ENCODE measurements at places on chromosomes 6 and 20.

DNA sequence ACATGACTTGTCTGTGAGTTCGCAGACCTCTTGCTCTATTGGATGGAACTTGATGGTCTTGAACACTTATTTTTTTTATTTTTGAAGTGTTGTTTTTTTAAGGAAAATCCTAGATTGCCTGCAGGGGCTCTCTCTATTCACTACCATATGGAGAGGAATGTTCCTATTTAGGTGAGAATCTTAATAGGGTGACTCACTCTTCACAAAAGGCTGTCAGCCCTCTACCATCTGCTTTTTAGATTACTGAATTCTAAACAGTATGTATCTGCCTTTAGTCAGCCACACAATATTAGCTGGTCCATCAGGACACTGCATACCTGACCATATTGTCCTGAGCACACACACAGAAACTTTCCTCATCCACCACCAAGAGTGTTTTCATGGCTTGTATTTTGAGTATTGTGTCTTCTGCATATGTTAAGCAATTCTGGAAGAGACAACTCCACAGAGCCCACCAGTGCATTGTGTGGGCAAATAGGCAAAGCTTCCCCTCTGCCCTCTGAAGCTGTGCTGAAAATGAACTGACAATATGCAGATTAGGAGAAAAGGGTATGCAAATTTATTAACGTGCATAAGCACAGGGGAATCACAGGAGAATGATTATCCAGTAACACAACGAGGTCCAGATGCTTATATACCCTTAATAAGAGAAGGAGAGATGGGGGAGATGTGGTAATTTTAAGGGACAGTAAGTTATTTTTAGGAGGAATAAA lies 6.6 kb upstream of the BTBD9 start:
- DNase-seq, result no peak

DNA sequence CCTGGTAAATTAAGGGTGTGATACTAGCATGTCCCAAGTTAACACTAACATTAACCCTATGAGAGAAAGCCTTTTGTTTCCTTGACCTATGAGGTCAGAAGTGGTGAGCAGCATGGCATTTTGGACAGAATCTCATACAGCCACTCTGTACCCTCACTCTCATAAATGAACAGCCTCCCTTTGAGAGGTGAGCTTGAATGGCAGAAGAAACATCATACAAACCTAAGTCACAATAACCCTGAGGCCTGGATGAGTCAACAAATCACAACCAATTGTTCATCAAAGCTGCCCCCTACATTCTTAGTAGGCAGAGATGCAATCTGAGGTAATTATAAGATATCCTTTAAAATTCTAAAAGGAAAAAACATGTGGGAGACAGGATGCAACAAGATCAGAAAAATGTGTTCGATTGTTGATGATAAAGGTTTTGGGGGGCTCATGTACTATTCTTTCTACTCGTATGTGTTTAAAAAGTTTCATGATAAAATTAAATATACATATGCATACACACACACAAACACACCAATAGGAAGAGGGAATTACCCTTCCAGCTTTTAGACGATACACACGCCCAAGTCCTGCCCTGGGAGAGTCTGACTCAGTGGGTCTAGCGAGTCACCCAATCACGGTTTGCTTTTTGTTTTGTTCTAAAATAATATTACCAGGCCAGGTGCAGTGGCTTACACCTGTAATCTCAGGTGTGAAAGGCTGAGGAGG lies 117.3 kb downstream of the ARHGAP18 start:
- DNase-seq, result no peak

DNA sequence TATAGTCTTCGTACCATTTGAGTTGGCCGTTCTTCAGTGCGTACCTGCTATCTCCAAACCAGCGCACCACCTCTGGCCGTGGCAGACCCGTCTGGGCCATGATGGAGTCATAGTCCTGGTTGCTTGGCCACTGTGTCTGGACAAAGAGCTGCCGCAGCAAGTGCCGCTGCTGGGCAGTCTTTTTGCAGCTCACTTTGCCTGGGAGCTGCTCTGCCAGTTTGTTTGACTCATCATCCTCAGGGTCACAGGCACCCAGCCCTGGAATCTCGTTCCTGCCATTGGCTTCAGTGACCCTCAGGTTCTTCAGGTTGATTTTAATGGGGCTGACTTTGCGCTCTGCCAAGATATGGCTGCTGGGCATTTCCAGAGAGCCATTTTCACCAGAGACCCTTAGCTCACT lies 65.1 kb downstream of the PLCG1 start:
- DNase-seq, result no peak

DNA sequence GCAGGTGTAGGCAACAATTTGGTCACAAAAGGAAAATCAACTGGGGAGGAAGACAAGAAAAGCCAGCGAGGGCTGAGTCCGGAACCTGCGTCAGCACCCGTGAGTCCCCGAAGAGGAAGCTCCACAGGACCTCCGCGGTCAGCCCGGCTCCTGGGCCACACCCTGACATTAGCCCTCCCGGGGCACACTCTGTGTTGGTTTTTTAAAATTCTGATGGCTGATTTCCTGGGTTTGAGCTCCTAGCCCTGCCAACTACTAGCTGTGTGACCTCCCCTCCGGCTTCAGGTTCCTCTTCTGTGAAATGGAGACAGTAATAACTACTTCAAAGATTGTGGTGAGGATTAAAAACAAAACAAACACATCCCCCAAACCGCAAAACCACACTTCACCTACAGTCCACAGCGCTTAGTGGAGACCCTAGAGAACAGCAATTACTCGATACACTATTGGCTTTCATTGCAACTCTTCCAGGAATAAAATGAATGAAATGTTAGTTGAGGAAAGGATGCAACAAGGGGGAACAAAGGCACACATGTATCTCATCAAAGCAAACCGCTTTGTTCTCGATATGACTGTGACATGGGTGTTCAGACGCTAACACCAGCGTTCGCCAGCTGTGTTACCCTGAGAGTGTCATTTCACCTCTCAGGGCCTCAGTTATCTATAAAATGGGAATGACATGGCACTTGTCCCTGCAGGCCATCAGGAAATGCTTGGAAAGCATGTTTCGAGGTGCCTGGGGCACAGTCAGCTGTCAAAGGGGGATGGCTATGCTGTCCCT lies 985 bp downstream of the ZBP1 start:
- no peak for DNase-seq

- no peak for DNase-seq
Measured at GRCh38 chr20:44615876-44616603, 33.7 kb downstream of the PKIG start.

DNA sequence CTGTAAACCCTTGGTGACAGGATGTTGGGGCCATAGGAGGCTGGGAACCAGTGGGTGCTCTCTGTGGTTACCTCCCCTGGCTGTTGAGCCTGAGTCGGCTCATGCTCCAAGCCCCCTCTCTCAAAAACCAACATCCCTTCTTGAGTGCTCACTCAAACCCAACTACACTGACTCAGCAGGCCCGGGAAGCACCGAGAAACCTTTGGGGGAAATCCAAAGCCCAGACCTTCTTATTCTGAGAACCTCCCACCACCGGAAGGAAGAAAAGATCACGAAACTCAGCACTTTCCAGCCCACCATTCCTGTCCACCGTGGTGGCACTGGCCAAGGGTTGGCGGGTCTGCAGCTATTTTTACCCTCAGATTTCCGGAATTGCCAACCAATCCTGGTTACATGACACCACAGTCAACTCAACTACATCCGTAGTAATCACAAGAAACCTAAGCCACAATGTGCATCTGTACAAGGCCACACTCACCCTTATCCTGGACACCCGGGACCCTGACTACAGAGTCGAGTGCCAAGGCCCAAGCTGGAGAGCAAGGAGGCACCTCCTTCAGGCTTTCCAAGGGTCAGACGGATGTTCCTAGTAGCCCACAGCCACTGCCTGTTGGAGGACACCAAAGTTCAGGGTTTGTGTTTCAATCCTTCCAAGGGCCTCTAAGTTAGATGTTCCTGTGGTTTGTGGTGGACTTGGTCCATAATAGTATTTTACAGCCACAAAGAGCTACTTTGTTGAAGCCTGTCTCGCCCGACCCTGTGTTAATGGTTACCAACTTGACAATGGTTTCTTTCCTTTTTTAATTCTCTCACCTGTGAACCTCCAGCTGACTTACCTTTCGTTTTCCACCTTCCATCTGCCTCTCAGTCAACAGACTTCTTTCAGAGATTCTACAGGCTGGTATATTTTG lies 317.0 kb downstream of the CDC5L start:
- no peak for DNase-seq

- no peak for DNase-seq
Measured at GRCh38 chr6:100456141-100456907, 8.4 kb downstream of the SIM1 start.

All from endothelial cell (in vitro differentiated cells).